ENCODE measurements at places on chromosomes 5 and 9. TPM values are rescaled to one million over a fixed set of nuclear protein-coding genes. Genes with fewer than 3 reads are reported as not detected.

MAP1B gene
- polyA plus RNA-seq = 114 TPM

WNK2 gene
- polyA plus RNA-seq = 61.7 TPM

LHX3 gene
- polyA plus RNA-seq = not detected

PCDHGB1 gene
- polyA plus RNA-seq = 0.74 TPM

UAP1L1 gene
- 2.5 TPM for polyA plus RNA-seq

WDR31 gene
- 0.13 TPM for polyA plus RNA-seq

SERINC5 gene
- 32.3 TPM for polyA plus RNA-seq

UBAC1 gene
- 63.2 TPM for polyA plus RNA-seq

MRPS2 gene
- 83.2 TPM for polyA plus RNA-seq

CTSL gene
- 34.5 TPM for polyA plus RNA-seq

CNOT8 gene
- polyA plus RNA-seq = 26.9 TPM

ACTL7A gene
- polyA plus RNA-seq = 0.14 TPM

IL17B gene
- polyA plus RNA-seq = not detected

ABLIM3 gene
- polyA plus RNA-seq = 0.19 TPM

EMB gene
- 27.5 TPM for polyA plus RNA-seq

FGF10 gene
- 0.40 TPM for polyA plus RNA-seq

BARHL1 gene
- not detected for polyA plus RNA-seq

ABO gene
- 0.21 TPM for polyA plus RNA-seq

IL33 gene
- polyA plus RNA-seq = not detected

GARIN3 gene
- polyA plus RNA-seq = not detected

SLC36A2 gene
- polyA plus RNA-seq = not detected

LVRN gene
- polyA plus RNA-seq = 0.31 TPM

All from GM23338 (cell line).